Tongue (tissue), 3 donors: ENCODE measurements at places on chromosomes 5 and 9.

GRCh38 chr9:8205576-8205975 is 406.0 kb upstream of the DMAC1 start:
- no peak for DNase-seq

DNA sequence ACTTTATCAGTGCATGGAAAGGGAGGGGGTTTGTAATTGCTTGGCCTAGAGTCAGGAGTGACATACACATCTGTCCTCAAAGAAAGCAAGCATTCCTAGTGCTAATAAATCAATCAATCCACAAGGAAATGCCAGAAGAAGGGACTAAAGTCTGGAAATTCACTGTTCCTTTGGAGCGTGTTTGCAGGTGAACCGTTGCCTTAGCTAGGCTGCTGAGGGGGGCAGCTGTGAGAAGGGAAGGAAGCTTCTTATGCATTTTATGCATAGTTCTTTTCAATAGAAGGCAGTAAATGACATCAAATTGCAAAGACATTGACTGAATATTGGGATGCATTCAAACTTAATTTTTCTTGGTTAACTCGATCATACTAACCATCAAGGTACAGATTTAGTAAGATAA is 1092.5 kb upstream of the SEMA6A start:
- DNase-seq = no peak

DNA sequence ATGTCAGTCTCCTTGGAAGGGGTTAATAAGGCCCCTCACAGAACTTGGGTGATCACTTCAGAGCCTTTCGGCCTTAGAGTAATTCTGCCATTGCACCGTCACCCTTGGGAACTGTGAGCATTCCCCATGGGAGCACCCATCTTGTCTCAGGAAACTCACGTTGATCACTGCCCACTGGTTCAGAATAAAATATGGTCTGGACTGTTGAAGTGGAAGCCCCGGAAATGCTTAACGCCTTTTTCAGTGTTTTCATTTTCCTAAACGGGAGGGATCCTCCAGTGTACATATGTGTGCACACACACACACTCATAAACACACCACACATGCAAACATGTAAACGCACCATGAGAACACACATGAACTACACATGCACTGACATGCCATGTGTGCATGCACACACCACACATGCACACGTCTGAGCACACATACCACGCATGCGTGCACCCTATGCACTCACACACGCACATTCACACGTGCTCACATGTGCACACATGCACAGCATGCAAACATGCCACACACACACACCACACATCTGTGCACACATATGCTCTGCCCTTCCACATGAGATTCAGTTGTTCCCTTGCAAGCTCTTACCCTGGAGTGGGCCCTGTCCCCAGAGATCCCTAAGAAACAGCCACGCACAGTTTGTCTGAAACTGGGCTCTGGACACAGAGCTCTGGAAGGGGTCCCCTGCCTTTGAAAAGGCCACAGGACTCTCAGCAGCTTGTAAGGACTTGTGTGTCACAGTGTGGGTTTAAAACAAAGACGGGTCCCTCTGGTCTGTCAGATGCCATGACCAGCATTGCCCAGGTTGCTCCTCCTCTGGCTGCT is 17.0 kb downstream of the MRPL36 start:
- DNase-seq = no peak

- DNase-seq = no peak
Measured at GRCh38 chr5:107673039-107673367, 2.3 kb upstream of the EFNA5 start.

DNA sequence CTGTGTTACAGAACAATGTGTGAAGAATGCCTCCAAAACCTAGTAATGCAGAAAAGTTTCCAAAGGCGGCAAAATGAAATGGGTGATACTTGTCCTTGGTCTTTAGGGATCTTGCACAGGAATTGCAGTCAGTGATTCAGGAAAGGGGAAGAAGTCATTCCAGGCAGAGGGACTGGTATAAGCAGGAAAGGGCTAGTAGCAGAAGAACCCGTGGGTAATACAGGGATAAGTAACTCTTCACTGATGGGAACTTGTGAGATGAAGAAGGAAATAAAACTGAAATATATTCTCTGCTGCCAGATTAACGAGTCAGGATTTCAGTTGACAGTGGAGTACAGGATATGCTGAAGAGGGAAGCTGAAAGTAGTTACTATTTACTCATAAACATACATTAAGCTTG is 1.2 kb downstream of the SRFBP1 start:
- DNase-seq = no peak

- DNase-seq = no peak
Measured at GRCh38 chr5:35618304-35618636, 607 bp downstream of the SPEF2 start.

DNA sequence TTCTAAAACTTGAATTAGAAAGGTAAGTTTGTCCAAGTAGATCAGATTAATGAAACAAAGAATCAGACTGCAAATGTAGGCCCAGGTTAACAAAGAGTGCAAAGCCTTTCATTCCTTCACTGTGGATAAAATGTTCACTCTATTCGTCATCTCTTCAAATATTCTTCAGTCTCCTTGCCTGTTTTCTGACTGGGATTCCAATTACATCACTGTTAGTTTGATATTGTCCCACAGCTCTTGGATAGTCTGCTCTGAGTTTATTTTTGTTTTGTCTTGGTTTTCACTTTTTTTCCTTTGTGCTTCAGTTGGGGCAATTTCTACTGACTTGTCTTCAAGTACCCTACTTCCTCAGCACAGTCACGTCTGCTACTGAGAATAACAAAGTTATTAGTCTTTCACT is 38.5 kb upstream of the GZMA start:
- no peak for DNase-seq

GRCh38 chr5:93343570-93343969 is 237.4 kb downstream of the NR2F1-AS1 start:
- DNase-seq = no peak
